ENCODE measurements at places on chromosomes 2 and 18.

DNA sequence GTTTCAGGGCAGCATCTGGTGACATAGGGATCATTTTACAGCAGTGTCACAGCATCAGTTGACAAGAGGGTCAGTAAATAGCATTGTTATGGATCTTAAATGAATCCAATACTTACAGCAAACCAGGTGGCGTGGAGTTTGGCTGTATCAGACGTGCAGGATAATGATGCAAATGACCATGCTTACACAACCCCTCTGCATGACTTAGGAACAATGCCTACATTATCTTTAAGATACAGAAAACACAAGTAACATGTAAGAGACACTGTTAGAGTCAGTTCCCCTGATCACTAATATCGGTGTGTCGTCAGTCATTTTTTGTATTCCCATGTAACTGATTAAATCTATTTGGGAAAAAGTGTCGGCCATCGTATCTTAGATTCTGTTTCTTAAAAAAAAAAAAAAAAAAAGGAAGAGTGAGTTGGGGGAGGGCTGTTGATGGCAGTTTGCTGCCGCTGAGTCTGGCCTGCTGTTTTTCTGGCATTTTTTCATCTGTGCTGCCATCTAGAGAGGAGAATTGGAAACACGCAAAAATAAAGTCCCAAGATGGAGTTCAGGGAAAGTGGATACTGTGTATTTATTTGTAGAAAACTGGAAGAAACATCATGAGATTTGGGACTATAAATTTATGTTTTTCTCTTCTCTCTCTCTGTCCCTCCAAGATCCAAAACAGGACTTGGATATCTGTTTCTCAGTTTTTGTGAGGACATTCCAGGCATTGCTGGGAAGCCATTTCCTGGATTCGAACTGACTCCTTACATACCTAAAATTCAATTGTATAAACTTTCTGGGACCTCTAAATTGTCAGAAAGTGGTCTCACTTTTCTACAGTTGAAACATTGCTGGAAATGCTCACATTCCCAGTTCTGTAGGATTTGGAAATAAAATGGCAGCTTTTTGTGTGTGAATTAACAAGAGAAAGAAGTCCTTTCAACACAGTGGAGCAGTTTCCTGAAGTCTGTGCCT lies 60.3 kb upstream of the AGPS start:
- peak; percentile 68 for DNase-seq

DNA sequence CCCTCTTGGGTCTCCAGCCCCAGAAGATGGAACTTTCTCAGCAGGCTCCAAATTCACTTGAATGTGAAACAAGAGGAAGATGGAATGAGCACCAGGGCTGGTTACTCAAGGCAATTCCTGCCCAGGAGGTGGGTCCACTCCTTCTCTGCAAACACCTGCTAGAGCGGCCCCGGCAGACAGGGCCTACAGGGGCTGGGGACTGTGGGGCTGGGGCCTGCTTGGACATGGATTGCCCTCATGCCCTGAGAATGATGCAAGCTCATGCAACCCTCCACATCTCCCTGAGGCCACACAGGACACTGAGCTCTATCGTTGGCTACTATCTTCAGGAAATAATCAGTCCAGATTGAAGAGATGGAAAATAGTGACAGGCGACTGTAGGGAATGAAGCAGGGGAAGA lies 39.1 kb downstream of the TFCP2L1 start:
- DNase-seq: no peak

DNA sequence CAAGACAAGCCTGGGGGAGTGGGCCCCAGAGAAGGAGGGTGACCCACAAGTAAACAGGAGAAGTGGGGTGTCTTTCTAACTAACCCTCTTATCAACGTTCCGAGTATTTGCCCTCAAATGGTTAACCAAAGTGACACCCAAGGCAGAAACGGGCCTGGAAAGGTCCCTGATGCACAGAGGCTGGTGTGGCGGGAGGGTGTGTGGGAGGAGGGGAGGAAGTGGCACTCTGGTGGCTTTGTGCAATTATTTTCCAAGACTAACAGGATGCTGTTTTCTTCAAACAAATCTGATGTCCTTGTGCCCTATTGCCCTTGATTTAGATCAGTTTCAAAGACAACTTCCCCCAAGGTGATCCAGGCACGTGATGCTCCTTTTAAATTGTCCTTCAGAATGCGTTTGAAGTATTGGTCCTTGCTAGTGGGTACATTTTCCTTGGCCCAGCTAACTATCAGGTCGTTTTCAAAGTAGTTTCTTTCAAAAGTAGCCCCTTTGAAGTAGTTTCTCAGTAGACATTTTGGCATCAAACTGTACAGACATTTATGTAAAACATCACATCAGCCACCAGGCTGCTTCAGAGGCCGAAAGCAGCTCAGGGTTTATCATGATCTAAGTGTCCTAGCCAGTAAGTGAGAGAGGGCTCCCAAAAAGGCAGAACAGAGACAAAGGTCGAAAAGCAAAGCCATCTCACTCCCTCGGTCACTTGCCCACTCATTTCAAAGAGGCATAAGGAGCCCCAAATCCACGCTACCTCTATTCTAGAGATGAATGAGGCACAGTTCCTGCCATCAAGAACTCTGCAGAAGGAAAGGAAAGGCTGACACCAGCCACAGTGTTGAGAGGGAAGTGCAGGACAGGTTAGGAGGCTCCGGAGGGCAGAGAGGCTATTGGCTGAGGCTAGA lies 371.1 kb upstream of the ID2 start:
- DNase-seq: no peak

DNA sequence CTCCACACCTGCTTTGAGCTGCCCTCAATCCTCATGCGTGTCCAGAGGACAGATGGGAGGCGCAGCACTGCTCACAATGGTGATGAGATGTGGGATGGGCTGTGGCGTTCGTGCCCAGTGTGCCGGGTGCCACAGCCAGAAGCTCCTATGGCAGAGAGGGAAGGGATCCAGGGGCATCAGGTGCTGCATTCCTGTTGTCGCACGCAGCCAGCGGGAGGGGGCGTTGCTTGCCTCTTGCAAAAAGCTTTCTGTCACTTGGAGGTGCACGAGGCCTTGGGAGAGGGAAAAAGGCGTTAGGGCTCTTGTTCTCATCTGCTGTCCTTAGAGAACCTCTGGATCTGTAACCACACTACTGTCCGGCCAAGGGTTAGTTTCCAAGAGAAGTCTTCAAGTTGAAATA lies 29.2 kb upstream of the ALLC start:
- peak; percentile 39 for DNase-seq

Measured in ureter (tissue), 1 donor.